Activated CD4-positive, alpha-beta T cell treated with anti-CD3 and anti-CD28 coated beads, Interleukin-2, amount 50 U/mL, for 24 hours (primary cell): ENCODE measurements at places on chromosomes 6 and 20.

DNA sequence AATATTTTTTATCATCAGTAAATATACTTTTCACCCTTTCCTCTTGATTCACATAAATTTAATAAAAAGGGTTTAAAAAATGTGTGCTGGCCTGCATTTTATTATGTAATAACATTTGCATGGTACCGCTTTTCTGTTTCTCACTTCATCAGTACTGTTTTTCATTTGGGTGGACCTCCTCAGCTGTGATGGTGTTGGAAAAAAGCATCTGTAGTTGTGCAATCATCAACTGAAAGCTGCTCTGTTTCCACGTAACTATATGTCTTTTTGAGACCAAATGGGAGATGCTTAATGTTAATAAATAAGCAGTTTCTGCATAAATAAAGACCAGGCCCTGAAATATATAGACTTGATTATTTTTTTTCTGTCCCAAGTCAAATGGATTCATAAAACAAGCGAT, 31.6 kb upstream of the CENPW start:
- DNase-seq, result no peak

DNA sequence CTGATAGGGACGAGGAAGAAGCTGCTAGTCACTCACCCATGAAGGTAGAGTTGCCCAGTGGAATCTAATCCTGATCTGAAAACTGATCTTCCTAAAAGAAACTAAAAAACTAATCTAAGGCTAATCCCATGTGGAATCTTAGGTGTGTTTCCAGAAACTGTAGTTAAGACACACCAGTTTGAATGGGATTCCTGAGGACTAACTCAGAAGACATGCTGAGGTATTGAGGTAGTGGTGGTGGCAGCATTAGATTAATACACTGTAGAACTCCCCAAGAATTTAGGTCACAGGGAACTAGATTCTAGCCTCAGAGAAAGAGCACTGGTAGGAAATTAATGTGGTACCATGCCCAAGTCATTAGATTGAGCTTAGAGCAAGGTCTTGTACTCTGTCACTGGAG, 19.6 kb upstream of the AKAP7 start:
- no peak for DNase-seq

GRCh38 chr6:155089746-155090145, 94.6 kb downstream of the TIAM2 start:
- no peak for DNase-seq

DNA sequence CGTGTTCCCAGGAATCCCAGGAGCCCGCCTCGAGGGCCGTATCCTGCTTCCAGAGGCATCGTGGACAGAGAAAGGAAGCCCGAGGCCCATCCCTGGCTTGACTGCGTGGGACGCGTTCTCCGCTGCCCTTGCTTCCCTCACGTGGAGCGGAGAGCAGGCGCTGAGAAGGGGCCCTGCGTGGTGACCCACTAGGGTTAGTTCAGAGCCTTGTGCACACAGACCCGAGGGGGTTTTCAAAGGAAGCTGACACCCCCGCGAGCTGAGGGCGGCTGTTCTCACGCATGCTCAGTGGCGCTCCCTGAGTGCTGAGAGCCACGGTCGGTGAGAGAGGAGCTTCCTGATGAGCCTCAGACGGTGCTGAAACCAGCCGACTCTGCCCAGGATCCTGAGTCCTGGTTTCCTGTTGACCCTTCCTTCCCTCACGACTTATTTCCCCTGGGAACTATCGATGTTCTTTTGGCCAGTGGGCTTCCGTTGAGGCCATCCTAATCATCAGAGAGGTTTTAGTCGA, 28.9 kb upstream of the CCR6 start:
- DNase-seq, result peak; percentile 39

- DNase-seq, result no peak
Measured at GRCh38 chr6:6806844-6807518, 218.5 kb downstream of the LY86 start.

DNA sequence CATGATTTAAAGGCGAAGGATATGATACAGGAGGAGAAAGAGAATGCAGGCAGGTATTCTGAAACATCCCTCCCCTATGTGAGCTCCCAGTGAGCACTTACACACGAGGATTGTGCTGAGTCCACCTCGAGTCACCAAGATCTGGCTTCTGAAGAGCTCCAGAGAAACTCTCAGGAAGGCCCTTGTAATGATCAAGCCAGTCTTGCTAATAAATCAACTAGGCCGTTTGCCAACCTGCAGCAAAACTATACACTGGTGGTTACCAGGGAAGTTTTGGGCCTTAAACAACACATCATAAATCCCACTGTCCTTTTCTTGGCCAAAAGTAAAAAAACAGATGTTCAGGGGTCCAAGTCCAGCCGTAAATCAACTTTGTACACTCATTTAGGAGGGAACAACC, 79.2 kb downstream of the STXBP5 start:
- no peak for DNase-seq
